ENCODE measurements at places on chromosomes 2 and 18.

DNA sequence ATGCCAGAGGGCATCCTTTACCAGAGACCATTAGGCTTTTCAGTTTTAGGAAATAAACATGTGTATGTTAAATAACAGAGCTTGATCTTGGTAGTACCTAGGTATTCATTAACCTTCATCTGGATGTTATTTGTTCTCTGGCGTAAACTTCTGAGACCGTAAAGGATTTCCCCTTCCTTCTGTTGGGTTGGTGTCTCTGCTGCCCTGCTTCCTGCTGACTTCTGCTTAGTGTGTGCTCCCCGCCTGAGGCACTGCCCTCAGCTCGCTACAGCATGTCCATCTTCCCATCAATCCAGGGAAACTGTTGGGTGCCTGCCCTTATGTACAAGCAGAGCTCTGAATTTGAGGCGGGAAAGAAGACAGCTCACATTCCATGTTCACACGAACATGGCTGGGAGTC lies 177.9 kb downstream of the TPGS2 start:
- no peak for DNase-seq

DNA sequence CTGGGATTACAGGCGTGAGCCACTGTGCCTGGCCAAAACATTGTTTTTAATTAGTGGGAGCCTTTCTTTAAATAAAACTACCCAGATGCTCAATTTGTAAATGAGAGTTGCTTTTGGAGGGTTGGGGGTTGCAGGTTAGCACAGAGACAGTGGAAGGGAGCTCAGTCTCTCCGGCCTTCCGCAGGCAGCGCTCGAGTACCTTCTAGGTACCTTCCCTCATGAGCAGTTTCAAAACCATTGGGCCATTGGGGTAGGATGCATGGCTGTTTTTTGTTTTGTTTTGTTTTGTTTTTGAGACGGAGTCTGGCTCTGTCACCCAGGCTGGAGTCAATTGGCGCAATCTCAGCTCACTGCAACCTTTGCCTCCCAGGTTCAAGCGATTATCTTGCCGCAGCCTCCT lies 19.0 kb downstream of the SLC66A3 start:
- DNase-seq: no peak

DNA sequence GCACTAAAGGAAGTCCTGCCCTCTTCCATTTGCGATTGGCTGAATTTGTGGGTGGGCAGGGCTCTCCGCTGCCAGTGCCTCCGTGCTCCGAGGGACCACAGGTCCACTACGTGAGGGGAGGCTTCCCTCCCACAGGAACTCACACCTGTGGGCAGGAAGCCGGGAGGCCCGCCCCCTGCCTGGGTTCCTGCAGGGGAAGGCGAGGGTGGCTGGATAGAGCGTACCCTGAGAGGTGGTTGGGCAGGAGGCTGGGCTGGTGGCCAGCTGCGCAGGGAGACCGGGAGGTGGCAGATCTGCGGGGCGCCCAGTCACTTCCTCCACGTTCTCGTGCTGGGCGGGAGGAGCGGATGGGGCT lies 47.0 kb upstream of the PTH2R start:
- no peak for DNase-seq

DNA sequence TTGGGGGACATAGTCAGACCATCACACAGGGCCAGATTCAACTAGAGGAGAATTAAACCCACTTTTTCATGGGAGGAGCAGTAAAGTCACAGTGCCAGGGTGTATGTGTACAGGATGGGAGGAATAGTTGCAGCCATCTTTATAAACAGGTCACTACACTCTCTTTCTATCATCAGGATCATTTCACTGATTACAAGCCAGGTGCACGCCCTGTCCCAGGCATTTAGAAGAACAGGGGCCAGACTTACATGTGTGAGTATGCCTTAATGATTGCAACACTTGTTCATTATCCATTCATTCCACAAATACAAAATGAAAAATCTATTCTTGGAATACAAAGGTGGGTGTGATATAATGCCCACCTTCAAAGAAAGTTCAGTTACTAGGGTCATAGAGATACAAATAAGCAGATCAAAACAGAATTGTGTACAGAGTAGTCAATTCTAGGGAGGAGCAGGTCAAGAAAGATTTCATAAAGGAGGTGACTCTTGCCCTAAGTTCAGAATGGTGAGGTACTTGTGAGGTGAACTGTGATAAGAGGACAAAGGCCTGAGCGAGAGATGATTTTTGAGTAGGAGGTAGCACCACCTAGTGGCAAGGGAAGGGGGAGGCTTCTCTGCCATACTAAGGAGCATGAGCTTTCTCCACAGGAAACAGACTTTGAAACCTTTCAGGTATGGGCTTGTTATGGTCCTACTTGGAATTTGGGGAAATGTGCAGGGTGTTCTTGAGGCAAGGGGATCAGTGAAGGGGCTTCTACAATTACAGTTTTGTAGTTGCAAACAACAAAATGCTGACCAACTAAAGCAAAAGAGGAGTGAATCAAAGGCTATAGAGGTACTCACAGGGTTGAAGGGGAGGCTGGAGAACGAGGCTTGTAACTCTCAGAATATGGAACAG lies 156.3 kb downstream of the SUCLG1 start:
- peak; percentile 21 for DNase-seq

- no peak for DNase-seq
These were observed 70.0 kb downstream of the PXDN start for GRCh38 chr2:1674276-1674675.

DNA sequence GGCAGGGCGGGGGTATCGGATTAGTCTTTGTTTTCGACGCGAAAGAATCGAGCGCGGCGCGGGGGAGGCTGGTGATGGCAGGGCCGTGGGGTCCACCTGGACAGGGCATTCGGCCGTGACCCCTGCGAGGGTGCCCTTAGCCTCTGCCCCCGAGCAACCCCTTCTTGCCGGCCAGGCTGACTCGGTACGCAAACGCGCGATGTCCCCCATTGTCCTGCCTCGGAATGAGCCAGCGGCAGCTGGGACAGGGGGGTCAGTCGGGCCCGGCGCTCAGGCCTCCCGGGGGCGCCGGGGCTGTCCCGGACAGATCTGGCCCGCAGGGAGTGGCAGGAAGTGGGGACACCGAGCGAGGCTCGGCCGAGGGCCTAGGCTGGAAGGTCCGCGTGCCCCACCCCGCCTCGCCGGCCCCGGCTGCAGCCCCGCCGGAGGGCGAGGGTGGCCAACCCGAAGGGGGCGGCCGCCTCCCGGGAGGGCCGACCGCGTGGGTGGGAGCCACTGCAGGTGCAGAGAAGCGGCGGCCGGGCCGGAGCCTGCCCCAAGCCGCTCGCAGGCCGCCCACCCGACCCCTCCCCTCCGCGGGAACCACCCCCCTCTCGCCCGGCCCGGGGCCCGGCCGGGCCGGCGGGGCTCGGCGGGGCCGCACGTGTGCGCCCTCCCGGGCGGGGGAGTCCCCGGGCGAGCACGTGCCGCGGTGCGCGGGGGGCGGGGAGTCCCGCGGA lies at the start of gene TET3:
TET3 (plus strand) TSS at position 708 of the 719 bp plus-strand sequence. CDS start 1,494 bp downstream, outside the sequence.
- DNase-seq: no peak

DNA sequence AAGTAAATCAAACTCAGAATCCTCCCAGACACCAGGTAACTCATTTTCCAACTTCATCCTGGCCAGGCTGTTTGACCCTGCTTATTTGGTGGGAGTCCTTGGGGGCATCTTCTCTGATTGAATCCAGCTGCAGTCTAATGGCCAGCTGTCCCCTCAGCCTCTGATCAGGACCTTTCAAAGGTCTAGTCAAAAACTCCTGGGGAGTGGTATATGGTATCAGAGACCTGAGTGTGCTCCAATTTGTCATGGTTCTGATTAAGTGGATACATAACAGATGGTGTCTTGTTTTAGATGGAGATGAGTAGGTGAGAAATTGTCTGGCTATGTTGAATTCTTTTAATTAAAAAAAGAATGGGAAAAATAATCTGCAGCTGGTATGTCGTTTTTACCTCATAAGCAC lies 842.6 kb upstream of the ACVR2A start:
- no peak for DNase-seq

GRCh38 chr18:57107140-57107832 lies 39.6 kb upstream of the BOD1L2 start:
- DNase-seq: peak; percentile 17

- no peak for DNase-seq
These were observed 215.4 kb upstream of the ITGA4 start for GRCh38 chr2:181241797-181242196.

- no peak for DNase-seq
These were observed 33.7 kb upstream of the MRPL33 start for GRCh38 chr2:27737676-27738348.

DNA sequence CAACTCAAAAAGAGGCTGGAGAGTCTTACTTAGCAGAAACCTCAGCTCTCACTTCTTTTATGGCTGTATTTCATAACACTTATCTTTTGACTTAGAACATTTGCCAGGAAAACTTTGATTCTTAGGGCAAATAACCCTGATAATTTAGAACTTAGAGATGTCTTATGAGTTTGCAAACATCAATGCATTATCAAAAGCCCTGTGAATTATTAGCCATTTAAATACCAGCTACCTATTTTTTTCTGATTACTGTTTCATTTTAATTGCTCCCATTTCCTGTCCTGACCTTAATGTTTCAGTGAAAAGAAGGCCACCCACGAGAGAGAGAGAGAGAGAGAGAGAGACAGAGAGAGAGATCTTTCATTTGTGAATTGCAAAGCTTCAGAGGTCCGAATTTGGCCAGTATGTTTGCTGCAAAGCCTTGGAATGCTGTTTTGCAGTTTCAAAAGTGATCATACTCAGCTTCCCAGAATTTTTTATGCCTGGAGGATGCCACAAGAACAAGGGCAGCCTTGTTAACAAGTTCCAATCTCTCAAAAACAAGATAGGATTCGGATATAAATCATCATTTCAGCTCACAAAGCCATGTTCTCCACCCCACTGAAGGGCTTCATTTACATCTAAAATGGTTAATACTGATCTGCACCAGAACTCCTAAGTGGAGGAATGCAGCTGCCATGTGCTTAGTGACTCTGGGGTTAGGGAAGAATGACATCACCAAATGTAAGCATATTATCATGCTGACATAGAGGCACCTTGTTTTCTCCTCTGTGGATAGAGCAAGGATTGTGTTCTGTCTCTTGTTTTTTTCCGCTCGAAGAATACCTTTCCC lies 478.2 kb downstream of the ARHGAP15 start:
- DNase-seq: no peak

GRCh38 chr18:79823120-79823519 lies 25.4 kb downstream of the KCNG2 start:
- no peak for DNase-seq

- DNase-seq: no peak
These were observed 96.3 kb upstream of the TMEM18 start for GRCh38 chr2:773256-774160.

- no peak for DNase-seq
These were observed 29.4 kb upstream of the SNED1 start for GRCh38 chr2:240968731-240969624.

DNA sequence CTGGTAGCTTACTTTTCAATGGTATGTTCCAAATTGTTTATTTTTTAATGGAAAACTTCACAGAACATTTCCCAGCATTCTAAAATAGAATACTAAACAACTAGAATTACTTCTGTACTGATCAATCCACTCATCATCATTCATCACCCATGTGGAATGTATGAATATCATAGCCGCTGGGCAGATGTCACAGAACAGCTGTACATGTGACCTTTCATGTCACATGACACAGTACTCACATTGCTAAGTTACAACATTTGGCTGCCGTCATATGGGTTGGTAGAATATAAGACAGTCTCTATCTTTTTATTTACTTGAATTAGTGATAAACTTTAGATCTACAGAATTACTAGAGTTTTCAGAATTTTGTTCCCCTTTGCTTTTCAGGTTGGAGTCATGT lies 387.6 kb downstream of the ZEB2 start:
- DNase-seq: no peak

DNA sequence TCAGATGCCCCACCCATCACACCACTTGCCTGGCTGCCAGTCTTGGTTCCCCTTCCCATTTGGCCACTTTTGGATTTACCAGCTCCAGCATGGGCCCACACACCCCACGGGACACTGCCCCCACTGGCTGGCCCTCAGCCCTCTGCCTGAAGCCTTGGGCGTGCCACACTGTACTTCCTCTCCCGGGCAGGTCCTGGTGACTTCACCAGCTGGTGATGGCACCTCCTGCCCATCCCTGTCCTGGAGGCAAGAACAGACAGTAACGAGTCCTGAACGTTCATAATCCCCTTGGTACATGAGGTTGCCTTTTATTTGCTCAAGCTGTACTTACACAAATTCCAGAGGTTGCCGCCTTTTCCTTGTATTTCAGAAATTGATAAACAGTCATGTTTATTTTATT lies 81.1 kb downstream of the TMEM17 start:
- DNase-seq: no peak

DNA sequence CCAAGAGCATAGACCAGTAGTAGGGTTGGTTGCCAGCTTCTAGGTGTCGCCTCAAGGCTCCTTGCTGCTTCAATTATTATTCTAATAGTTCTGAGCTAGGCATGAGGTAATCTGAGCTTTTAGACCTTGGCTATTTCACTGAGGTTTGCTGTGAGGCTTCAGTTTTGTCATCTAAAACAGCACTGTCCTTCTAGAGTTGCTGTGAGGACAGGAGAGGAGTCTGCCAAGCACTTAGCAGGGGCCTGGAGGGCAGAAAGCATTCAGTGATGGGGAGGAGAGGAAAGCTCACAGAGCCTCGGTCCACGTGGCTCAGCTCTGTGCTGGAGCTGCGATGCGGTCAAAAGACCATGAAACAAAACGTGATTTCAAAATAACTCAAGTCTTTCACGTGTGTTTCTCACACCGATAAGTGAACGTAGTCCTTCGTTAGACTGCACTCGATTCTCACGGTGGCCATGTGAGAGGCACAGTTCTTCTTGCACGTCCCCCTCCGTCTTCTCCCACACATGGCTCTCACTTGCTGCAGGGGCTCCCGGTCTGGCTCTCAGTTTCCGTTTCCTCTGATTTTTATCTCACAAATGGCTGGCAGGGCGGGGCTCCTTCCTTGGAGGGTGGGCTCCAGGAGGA lies 113.7 kb downstream of the B3GNT2 start:
- no peak for DNase-seq

DNA sequence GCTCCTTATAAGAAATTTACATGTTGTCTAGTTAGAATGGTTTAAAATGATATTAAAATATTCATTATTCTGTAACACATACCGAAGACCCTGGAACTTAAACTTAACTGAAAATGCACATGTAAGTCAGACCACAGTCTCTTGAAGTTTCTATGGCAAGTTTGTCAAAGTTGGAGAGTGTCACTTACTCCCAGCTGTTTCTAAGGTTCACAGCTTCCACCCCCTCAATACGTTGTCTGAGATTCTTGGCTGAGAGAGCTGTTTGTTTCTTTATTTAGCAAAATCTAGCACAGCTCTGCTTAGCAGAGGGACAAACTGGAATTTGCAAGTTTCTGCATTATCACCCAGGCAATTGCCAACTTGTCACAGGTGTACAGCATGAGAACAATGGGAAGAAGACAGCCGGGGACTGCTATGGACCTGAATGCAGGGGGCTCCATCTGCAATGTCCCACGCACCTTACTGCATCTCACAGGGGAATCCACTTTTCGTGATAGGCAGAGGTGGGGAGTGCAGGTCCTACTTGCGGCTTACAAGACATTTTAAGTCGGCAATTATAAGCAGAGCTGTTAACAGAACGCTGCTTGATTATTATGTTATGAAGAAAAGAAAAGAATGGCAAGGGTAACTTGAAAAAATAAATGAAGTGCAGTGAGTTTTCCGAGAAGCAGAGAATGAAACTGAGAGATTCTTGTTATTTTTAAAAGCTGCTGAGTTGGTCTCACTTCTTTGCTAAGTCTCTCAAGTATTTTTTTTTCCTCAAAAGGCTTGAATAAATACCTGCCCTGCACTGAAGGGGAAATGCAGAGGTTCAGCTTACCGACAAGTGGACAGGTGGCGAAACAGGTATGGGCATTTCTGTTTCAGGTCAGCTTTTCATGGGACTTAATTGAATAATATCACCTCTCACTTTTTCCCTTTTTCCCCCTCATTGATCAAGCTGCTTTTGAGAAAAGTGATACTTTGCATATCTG lies 1072.1 kb upstream of the FANCL start:
- DNase-seq: no peak

GRCh38 chr2:234932591-234933168 lies 19.1 kb upstream of the SH3BP4 start:
- DNase-seq: no peak

Data from fibroblast of skin of left quadriceps (primary cell).